ENCODE measurements at places on chromosomes 2 and 18.
A peak's percentile ranks its signal among the peaks of the same experiment; 100 is the strongest.

GRCh38 chr18:44136326-44136725 is 544.4 kb upstream of the SETBP1 start:
- DNase-seq, result no peak

DNA sequence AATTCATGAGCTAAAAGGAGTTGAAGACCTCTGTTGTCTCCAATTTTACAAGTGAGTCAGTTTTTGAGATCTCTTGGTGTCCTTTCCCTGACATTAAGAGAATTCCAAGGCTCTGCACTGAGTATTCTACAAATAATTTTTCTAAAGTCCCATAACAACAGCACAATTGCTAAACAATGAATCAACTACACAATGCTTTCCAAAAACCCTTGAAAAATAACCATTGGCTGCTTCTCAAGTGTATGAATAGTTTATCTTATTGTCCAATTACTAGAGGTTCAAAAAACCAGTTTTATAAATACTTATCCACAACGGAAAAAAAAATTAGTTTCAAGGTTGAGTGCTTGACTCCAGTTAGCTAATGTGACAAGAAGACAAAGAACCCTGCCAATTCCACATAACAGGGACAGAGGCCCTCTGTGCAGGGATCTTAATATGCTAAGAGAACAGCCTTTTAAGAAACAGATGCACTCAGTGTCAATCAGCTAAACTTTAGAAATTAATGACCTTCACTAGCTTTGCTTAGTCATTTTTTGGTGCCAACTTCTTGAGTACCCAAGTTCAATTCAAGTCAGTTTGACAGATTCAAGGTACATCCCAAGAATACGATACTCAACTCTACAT is 266.6 kb upstream of the CYP26B1 start:
- no peak for DNase-seq

DNA sequence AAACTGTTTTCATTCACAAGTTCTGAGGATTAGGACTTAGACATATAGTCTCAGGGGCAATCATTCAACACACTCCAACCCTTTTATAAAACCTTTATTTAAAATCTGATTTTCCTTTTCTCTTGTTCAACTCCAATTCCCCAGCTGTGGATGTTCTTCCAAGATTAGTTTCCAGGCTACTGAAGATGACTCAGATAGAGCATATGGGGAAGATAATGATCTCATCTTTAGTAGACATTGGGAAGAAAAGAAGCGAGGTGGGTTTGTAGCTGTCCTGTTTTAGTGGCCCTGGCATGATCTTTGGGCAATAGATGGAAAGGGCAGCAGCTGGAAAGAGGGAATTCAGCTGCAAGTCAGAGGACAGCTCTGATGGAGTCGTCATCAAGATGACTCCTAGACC is 247.7 kb upstream of the CCDC68 start:
- DNase-seq, result no peak

GRCh38 chr2:200786826-200787225 is 24.9 kb upstream of the BZW1 start:
- no peak for DNase-seq

GRCh38 chr2:108383146-108383830 is 5.5 kb downstream of the SULT1C4 start:
- DNase-seq, result no peak

- DNase-seq, result peak; percentile 69
These were observed 17.2 kb downstream of the SH3YL1 start for GRCh38 chr2:246489-247144.

- no peak for DNase-seq
These were observed 27.5 kb downstream of the SMCHD1 start for GRCh38 chr18:2683055-2683454.

DNA sequence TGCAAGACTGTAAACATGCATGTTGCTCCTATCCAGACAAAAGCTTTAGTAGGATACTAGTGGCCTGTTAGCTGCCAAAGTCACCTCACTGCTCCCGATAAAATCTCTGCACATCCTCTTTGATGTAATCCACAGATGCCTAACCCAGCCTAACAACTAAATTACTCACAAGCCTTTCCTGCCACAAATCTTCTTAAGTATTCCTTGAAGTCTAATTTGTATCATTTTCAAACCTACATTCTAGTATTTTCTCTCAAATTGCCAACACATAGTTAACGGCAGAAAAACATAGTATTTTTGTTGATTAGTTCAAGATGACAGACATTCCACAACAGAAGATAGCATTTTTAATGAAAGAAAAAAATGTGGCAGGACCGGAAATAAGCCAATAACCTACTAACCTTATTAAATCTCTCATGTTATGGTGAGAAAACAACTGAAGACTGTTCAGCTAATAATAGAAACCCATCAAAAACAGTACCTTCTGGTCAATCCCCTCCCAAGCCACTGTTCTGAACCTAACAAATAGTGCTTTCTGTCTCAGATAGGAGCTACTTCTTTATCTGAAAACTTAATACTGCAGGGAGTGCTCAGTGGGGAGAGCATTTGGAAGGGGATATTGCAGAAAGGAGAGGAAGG is at the start of gene MPP4:
Gene MPP4 (minus strand): TSS at position 57 of the 639 bp plus-strand sequence. CDS start 4,690 bp downstream, outside the sequence.
- no peak for DNase-seq

DNA sequence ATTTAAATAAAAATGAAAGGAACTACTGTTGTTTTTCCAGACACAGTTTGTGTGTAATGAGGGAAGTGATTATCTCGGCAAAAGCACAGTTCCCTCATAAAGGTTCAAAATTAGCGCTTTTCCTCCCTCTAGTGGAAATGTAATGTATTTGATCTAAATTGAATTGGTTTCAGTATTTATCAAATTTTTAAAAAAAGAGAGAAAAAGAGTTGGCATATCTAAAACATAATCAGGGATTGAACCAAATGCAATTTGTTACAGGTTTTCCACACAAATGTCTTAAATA is 37.5 kb downstream of the CMPK2 start:
- DNase-seq, result no peak

GRCh38 chr2:55012672-55013484 is 37.4 kb downstream of the RTN4 start:
- no peak for DNase-seq

GRCh38 chr18:5975111-5976002 is 80.0 kb upstream of the TMEM200C start:
- no peak for DNase-seq

DNA sequence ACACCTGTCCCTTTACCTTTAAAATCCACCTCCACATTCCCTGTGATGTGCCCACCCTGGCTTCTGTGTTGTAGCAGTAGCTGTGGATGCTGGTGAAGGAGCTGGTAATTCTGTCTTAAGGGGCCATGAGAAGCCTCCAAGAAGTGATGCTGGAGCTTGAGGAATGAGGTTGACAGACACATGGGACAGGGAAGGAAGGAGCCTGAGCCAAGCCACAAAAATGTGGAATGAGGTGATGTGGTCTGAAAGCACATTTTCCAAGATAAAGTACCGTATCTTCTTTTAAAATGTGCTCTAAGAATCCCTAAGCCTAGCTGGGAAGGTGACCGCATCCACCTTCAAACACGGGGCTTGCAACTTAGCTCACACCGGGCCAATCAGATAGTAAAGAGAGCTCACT is 31.2 kb downstream of the VWA3B start:
- DNase-seq, result no peak

DNA sequence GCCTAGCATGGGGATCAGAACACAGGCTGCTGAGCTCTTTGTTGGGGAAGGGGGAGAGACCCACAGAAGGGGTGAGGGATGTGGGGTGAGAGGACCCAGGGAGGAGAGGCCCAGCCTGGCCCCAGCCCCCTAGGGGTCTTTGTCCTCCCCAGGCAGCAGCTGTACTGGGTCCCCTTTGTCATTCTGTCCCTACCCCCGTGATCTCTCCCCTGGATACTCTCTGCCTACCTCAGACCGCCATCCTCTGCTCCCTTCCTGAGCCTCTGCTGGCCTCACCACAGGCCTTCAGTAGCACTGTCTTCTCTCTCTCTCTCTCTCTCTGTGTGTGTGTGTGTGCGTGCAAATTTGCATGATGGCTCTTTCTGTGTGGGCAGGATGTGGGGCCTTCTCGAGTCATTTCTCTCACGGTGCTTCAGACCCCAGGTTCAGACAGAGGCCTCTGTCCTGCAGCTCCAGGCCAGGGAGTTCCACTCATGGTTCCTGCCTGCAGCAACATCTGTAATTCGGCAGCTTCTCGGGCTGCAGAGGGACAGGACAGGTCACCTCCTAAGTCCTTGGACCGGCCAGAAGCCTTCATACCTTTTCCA is 1.4 kb downstream of the PSD4 start:
- peak; percentile 64 for DNase-seq

DNA sequence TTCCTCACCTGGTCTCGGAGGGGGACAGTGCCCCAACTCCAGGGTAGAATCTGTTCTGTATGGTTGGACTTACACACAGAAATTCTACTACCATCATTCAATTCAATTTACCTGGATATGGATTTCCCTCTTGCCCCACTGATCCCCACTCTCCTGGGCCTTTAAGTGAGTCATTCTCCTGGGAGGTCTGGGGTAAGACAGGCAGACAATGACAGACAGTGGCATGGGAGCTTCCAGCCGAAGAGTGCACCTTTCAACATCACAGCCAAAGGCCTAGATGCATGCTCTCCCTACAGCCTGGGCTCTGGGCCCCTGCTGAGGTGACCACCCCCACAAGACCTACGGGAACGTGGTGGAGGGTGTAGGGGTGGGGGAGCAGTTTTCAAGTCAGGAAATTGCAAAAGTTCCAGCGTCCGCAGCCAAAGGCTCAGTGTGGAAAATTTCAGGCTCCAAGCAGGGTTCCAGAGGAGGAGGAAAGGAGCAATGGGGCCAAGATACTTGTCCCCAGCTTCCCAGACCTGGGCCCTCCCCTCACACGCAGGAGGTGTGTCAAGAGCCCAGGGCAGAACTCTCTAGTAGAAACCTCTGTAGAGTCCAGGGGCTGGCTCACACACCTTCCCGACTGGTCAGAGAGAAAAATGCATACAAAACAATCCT is 296.4 kb downstream of the CYP26B1 start:
- DNase-seq, result no peak

GRCh38 chr18:7514796-7515440 is 52.2 kb upstream of the PTPRM start:
- no peak for DNase-seq

GRCh38 chr2:30675758-30676157 is 131.5 kb downstream of the CAPN13 start:
- no peak for DNase-seq

GRCh38 chr18:50273203-50274043 is 7.1 kb upstream of the CFAP53 start:
- no peak for DNase-seq

- DNase-seq, result no peak
These were observed 85.4 kb downstream of the MBD5 start for GRCh38 chr2:148106331-148106730.

DNA sequence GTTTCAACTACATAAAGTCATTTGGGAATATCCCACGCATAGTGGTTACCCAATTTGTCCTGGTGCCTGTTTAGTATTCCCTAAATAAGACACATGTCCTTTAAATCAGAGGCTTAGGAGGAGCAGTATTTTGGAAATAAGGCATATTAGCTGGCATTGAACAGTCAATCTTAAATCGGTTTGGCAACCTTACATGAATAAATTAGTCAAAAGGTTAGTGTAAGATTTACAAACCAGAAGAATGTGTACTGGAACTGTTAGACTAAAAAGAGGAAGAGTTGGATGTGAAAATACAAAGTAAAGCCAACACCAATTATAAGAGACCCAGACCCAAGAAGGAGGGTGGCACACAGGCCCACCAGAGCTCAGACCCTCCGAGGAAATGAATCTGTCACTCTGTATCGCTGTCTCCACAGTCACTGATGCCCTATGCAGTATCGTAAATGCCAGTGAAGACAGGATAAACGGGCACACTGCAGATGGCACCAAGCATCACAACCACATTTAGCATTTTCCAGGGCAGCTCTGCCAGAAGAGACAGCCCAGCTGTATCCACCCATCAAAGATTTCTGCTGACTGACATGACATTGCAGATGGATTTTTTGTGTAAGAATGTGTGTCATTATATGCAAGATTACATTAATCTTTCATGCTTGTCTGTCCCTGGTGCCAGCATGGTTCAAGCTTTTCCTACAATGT is 90.4 kb downstream of the CERKL start:
- no peak for DNase-seq

DNA sequence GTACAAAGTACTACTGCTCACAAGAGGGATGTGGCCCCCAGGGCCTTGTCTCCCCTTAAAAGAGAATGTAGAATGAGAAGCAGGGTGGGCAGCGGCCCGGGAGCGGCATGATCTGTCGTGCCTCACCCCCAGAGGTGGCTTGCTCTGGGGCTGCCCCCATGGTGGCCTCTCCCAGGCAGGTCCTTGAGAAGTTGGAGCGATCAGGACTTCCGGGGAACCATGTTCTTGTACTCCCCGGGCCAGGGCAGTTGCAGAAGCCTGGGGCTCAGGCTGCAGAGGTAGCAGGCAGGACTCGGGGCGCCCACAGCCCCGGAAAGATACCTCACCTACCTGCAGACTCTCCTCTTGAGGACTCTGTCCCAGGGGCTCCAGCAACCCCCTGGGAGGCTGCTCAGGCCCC is 62.6 kb downstream of the CYP26B1 start:
- DNase-seq, result no peak

DNA sequence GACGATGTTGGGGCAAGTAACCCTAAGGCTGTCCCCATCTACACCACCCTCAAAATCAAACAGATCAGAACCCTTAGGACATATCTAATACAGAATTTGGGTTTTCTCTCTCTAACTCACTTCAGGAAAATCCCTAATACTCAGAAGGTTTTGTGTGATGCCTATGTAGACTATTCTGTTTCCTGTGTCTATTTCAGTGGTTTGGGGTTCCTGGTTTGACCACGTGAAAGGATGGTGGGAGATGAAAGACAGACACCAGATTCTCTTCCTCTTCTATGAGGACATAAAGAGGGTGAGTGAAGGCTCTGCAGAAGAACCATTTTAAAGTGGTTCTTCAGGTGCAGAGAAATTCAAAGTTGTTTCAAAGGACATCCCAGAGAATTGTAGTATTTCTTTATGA is 16.3 kb downstream of the SULT1C2 start:
- no peak for DNase-seq

DNA sequence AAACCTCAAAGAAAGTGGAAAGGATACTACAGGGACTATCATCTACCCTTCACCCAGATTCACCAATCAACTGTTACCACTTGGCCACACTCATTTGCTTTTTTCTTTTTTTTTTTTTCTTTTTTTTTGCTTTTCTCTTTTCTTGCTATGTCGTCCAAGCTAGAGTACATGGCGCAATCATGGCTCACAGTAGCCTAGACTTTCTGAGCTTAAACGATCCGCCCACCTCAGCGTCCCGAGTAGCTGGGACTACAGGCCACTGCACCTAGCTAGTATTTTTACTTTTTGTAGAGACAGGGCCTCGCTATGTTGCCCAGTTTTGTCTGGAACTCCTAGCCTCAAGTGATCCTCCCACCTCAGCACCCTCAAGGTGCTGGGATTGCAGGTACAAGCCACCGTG is 24.0 kb downstream of the BIN1 start:
- no peak for DNase-seq

- DNase-seq, result no peak
These were observed 52.5 kb upstream of the LTBP1 start for GRCh38 chr2:32894119-32894728.
